GM13977 (cell line): ENCODE measurements at places on chromosomes 1 and 21.

GRCh38 chr1:202671399-202671798 lies 38.9 kb downstream of the SYT2 start:
- no peak for DNase-seq

DNA sequence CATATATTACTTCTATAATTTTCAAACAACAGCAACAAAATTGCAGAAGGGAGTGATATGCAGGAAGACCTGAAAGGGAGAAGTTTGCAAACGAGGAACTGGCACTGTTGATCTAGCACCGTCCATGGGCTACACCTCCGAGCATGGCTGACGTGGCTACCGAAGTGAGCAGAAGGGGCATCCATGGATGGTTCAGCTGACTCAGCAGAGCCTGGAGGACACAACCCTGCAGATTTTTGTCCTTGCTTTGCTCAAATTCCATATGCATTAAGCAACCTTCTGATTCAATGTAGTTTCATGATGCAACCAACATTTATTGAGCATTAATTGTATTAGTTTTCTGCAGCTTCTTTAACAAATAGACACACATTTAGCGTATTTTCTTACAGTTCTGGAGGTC lies 191.2 kb downstream of the C1orf94 start:
- no peak for DNase-seq

- no peak for DNase-seq
Measured at GRCh38 chr1:236472850-236473788, 50.7 kb upstream of the LGALS8 start.

DNA sequence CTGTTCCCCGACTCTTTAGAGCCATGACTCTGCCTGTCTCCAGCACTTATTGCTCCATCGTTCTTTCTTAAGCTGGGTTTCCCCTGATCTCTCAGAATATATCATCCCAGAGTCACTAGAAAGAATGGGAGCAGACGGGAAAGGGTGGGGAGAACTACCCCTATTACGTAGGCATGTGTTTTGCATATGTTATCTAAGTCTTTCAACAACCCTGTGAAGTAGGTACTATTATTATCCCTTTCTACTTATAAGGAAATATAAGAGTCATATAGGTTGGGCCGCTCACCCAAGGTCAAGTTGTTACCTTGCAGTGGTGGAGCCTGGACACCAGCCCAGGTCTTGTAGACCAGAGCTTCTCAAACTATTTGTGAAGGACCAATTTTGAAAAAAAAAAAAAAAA lies 38.7 kb downstream of the ELF3 start:
- DNase-seq = no peak

GRCh38 chr1:207848234-207848633 lies 62.7 kb downstream of the CD34 start:
- no peak for DNase-seq

- DNase-seq = no peak
Measured at GRCh38 chr1:204359474-204360255, at the start of gene PLEKHA6. PLEKHA6 (minus strand) TSS chr1:204359929; CDS start chr1:204273727, 86,202 bp downstream.

DNA sequence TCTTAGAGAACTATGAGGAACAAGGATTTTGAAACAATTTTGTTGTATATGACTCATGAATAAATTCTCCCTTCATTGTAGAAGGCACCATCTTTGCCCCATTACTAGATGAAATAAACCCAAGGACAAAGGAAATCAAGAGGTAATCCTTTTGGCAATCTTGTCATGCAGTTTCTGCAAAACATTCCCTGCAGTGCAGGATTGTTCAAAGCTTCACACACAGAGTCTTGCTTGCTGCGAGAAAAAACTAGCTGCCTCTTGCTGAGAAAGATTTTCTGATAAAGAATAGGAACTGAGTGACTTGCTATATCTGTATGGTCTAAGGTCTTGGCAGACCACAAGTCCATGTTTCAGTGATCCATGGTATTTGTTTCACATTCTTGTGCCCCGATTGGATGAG lies 657.4 kb upstream of the ADGRL4 start:
- no peak for DNase-seq

DNA sequence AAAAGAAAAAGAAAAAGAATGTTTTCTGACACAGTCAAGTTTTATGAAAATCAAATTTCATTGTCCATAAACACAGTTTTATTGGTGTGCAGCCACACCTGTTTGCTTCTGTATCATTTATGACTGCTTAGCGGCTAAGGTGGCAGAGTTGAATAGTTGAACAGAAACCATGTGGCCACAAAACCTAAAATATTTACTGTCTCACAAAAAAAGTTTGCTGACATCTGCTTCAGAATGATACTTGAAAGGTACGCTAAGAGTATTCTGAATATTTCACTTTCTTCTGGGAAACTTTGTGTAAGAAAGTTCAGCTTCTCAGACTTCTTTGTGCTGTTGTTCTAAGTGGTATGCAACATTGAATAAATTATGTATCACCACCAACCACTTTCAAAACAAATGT lies 6.2 kb downstream of the KCNK1 start:
- no peak for DNase-seq

DNA sequence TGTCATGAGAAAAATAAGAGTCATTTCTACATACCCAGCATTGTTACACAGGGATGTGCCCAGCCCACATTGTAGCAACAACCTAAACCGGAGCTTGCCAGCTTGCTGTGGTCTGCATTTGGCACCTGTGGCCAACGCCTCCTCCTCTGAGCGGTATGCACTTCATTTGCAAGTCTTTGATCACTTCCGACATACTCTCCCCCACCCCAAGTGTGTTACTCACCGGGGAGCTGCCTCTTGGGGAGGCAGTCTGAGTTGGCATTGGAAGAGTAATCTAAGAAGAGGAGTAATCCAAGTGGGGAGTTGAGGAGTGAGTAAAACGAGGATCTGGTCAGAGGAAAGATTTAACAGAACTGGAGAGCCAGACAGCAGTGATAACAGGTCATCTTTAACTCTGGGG lies 3.8 kb downstream of the BCL9 start:
- DNase-seq = no peak

DNA sequence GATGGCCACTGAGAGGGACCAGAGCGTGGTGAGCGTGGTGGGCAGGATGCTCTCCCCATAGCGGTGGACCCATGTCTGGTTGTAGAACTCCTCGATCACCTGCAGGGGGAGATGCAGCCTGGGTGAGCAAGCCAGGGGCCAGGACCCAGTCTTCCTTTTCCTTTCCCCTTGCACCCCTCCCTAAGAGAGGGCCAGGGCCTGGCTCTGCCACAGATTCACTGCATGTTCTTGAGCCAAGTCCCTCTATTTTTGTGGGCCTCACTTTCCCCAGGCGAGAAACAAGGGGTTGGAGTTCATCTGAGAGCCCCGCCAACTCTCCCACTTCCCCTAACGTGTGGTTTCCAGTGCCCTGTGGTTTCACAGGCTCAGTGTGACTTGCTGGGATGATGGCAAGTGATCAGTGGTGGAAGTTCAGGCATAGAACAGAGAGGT lies 27.5 kb downstream of the SLC2A1 start:
- peak; percentile 74 for DNase-seq

DNA sequence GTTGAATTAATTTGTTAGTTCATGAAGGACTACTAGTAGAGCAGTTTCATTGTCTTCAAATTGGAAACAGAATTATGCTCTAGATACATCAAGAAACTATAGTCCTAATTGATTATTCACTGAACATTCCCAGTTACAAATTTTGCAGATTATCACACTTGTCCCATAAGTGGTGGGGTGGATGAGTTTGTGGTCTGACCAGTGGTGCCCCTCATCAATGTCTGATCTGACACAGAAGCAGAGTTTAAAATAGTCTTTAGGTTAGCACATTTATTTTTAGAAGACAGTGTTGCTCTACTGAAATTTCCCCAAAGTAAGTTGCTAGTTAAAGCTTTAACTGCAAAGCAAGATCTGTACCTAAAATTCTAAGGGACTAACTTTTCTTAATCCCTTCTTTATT lies 42.9 kb downstream of the INKA2 start:
- DNase-seq = no peak

GRCh38 chr21:43654806-43655489 lies 4.3 kb downstream of the HSF2BP start:
- no peak for DNase-seq

DNA sequence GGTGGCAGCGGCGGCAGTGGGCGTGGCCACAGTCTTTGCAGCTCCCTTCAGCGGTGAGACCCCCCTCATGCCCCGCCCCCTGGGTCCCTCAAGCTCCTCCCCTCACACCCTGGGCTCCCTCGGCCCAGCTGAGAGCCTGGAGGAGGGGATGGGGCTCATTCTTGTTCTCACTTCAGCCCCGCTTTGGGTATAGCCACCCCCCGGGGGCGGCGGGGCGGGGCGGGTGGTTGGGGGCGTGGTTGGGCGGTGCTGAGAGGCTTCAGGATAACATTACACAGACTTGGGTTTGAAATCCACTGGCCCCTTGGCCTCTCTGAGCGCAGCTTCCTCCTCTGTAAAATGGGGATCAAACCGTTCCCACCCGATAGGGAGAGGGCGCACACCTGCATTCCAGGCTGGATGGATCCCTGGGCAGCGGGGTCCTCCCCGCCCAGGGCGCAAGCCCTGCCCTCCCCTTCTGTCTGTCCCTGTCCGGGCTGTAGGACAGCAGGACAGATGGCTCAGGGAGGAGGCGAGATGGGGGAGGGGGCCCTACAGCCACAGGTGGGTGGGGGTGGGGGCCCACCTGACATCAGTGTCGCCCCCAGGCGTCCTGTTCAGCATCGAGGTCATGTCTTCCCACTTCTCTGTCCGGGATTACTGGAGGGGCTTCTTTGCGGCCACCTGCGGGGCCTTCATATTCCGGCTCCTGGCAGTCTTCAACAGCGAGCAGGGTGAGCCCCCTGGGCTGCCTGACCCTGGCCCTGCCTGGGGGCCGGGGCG lies 5.1 kb downstream of the CLCNKA start:
- DNase-seq = no peak

DNA sequence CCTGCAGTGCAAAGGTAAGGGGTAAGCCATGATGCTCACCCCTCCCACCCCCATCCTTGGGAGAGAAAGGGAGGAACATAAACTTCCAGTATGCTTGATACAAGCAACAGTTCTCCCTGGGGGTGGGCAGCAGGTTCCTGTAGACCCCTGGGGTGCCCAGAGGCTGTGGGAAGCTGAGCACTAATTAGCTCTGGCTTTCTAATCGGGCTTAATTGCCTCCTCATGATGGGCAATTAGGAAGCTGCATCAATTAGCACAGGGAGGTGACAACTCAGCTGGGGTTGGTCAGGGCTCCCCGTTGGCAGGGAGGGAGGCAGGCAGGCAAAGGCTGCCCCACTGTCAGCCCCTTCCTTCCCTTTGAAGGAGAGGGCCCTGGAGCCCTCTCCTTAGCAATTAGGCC lies 15.7 kb upstream of the LMNA start:
- no peak for DNase-seq

DNA sequence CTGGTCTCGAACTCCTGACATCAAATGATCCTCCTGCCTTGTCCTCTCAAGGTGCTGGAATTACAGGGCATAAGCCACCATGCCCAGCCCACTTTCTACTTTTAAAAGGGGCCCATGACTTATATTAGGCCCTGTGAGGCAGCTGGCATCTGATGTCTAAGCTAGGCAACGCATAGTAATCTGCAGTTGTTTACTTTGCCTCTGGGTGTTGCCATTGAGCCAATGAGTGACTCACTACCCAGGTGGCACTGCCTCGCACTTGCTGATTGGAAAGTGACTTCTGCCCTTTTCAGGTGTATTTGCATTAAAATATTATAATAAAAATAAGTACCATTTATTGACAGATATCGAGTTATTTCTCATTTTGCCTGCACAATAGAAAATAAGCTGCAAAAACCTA lies 84.9 kb downstream of the KIF14 start:
- peak; percentile 24 for DNase-seq

- DNase-seq = peak; percentile 61
Measured at GRCh38 chr1:89525169-89525855, 683 bp downstream of the LRRC8B start.

GRCh38 chr1:224640018-224640417 lies 23.9 kb downstream of the CNIH3 start:
- DNase-seq = no peak

- no peak for DNase-seq
Measured at GRCh38 chr1:203143641-203144040, 16.1 kb downstream of the ADORA1 start.

- no peak for DNase-seq
Measured at GRCh38 chr1:201275253-201275666, 8.0 kb upstream of the PKP1 start.

DNA sequence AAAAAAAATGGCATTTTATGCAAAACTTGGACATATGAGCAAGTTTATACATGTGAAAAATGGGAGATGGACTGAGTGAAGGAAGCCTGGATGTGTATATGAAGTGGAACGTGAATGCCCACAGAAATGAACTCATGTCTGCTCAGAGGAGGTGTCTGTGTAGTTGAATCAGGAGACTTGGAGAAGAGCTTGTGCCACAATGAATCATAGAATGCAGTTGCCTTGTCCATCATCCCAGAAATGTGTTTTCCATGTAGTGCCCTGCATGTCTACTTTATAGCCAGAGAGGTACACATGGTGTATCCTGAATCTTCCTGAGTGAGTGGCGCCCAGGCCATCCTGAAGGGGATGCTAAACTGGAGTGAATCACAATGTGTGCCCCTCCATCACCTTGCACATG lies 2.6 kb upstream of the ILDR2 start:
- DNase-seq = no peak

- no peak for DNase-seq
Measured at GRCh38 chr1:42259739-42260064, 75.3 kb downstream of the FOXJ3 start.

DNA sequence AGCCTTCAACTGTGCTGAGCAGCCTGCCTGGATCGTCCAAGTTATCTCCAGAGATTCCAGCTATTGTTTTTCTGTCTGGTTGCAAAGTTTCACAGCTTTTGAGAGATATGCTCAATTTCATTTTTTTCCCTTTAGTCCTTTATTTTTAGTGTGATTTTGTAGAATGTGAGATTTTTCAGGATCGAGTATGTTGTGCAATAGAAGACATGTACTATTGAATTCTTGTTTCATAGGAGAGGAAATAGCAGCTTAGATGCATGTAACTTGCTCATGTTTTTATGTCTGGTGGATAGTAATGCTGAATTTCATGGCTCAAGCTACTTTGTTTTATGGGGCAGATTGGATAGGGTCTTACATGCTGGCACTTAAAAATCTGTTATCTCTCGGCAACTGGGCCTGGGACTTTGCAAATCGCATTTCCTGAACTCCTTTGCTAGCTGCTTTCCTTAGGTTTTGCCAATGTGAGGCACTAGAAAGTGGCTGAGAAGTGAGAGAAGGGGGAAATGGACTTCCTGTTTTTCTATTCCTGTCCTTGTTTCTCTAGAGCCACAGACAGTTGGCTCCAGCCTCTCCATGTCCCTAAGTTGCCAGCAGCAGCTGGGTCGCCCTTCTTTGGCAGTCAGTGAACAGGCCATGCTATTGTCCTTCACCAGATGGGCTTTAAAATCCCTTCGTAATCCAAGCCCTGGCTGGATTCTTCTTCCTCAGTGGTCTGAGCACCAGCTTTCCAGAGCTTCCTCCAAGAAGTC lies 101.4 kb upstream of the PDE4B start:
- DNase-seq = no peak

GRCh38 chr1:93468662-93469061 lies 20.7 kb downstream of the FNBP1L start:
- DNase-seq = no peak

DNA sequence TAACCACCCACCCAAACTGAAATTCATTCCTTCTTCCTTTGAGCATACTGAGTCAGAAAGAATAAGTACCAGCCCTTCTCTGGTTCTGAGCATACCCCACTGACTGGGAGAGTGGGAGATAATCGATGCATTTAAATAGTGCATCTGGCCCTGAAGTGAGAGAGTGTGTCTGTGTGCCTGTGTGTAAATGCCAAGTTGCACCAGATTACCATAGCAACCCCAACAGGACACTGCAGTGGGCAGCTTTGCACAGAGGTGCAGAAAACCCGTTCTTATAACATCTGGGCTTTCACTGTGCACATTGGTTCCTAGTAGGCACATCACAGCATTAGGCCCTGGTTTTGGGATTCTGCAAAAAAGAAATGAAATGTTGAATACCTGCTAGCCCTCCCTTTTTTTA lies 2.3 kb downstream of the ASTN1 start:
- DNase-seq = no peak

GRCh38 chr1:110212169-110213142 lies 2.3 kb downstream of the KCNC4 start:
- DNase-seq = no peak
